ENCODE measurements at places on chromosomes 6 and 20.

GRCh38 chr20:43322851-43323250 lies 133.1 kb upstream of the PTPRT start:
- DNase-seq = no peak

- DNase-seq = peak; percentile 39
Observed at GRCh38 chr6:34536251-34536958, 19.7 kb downstream of the SPDEF start.

DNA sequence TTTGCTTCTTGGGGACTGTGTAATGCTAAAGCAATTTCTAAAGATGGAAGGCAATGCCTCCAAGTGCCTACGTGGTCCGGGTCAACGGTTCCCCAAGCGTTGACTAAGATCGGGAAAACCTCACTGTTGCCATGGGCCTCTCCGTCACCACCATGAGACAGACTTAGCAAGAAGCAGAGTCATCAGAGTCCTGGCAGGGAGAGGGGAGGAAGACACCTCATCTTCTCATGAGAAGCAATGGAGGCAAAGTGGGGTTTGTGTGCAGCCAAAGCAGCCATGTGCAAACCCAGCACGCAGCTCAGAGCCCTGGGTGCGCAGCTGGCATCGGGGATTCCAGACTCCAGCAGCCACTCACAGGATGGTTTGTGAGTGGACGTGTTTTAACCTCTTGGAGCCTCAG lies 111.4 kb downstream of the SYNDIG1 start:
- DNase-seq = no peak

DNA sequence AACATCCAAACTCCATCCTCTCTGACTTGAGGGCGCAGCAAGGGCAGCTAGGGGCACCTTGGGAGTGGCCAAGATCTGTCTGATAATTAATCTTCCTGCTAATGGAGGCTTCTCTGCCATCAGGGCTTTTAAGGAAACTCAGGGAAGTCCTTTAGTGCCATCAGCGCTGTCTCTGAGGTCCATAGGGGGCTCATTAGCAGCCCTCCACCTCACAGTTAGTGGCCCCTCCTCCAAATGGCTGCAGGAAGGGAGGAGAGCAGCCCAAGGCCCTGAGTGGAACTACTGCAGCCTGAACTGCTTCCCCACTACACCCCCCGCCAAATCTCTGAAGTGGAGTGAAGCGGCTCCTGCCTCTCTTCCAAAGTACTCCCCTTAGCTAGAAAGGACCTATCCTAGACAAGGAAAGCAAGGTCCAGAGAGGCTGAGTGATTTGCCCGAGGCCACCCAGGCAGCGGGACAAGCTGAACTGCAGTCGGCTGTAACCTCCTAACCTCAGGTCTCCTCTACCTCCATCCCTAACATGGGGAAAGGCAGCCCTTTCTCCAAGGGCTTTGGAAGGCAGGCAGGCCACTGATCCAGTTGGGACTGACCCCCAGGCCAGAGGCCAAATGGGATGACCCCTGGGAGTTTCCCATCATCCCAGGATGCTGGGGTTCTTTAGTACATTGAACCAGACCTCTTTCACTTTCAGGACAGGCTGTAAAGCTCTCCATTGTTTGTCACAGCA lies 39.5 kb upstream of the ZFAND3 start:
- peak; percentile 36 for DNase-seq

GRCh38 chr20:52342913-52343312 lies 151.3 kb upstream of the ZFP64 start:
- no peak for DNase-seq

DNA sequence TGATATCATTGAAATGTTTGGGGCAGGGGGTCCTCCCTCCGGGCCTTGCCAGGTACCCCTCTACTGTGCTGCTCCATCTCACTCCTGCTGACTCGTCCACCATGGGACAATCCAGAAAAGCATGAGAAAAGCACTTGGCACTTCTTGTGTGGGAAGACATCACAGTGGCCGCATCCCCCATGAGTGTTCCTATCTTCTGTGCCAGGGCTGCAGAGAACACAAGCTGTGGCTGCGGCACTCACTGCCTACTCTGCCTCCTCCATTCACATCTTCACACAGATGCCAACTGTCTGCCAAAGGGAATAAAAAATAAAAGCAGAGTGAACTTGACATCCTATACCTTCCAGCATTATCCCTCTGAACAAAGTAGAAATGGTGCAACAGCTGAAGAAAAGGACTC lies 117.4 kb upstream of the PROKR2 start:
- no peak for DNase-seq

- no peak for DNase-seq
Observed at GRCh38 chr20:51340451-51340840, 202.1 kb downstream of the NFATC2 start.

DNA sequence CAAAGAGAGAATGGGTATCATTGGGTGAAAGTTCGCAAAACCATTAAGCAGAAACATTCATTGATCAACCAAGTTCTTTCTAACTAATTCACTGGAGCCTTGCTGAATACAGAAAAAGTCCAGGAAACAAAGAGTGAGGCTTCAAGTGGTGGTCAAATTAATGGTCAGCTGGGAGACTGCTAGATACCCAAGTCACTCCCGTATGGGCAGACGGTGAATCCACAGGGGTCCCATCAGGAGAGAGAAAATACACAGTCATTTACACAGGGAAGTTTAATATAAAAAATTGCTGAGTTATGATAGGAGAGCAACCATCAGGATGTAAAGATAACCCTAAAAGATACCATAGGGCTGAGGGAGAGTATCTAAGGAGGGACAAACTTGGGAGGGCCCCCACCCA lies 198.7 kb upstream of the DTNBP1 start:
- DNase-seq = no peak

DNA sequence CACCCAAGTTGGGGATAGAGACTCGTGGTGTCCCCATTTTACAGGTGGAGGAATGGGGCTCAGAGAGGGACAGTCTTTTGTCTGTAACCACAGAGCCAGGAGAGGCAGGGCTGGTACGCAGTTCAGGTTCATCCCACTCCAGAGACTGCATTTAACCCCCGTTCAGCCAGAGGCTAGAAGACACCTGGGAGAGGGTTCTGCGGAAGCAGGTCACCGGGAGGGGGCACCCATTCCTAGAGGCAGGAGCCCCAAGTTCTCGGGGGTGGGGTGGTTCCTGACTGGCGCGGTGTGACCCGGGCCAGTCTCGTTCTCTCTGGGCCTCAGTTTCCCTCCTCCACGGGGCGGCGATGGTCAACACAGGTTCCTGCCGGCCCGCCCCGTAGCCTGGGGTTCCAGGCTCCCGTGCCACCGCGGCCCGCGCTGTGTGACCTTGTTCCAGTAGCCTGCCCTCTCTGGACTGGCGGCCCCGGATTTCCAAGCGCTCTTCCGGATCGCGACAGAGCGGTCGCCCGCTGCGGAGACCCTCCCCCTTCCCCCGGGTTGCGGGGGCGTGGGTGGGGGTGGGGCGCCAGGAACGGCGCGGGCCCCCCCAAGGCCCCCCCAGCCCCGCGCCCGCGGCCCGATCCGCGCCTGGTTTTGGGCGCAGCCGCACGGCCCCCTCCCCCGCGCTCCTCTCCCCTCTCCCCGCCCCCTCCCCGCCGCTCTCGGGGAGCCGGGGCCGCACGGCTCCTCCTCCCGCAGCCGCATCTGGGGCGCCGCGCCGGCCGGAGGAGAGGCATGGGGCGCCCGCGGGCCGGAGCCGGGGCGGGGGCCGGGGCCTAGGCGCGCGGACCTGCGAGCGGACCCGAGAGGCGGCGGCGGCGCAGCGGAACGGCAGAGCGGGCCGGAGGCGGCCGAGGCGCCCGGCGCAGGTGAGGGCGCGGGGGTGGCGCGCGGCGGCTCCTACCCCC lies at the start of gene DLGAP4:
DLGAP4 (plus strand) TSS at position 738 of the 950 bp plus-strand sequence. CDS start 125,379 bp downstream, outside the sequence.
- no peak for DNase-seq

- no peak for DNase-seq
Observed at GRCh38 chr6:143375022-143375585, 75.4 kb downstream of the ADAT2 start.

DNA sequence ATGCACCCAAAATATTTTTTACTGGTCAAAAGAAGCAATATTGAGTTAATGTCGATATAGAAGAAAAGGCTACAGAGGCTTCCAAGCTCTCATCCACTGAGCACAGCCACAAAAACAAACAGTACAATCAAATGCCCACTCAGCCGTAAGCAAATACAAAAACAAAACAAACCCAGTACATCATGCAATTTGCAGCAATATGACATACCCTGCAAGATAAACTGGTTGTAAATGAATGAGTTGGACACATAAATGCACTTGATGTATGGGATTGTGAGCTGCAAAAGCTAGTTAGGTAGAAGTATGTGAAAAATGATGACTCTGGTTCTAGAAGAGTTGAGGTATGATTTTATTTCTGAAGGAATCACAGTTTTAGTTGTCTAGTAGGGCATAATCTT lies 83.9 kb downstream of the SESN1 start:
- DNase-seq = no peak

DNA sequence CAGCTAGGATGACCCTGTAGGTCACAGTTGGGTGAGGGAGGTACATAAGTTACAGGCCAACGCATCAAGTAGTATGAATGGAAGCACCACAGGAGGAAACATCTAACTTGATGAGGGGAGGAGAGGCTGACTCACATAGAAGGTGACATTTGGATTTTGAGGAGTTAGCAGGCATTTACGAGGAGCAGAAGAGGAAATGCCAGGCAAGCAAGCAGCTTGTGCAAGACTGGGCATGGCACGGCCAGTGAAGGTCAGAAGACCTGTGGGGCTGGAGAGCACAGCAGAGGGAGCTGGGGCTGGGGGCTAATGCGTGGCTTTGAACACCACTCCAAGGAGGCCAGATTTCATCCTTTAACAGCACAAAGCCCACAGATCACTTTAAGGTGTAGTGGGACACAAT lies 37.8 kb downstream of the MUC22 start:
- no peak for DNase-seq

GRCh38 chr6:99145738-99146137 lies 198.0 kb upstream of the FBXL4 start:
- no peak for DNase-seq

DNA sequence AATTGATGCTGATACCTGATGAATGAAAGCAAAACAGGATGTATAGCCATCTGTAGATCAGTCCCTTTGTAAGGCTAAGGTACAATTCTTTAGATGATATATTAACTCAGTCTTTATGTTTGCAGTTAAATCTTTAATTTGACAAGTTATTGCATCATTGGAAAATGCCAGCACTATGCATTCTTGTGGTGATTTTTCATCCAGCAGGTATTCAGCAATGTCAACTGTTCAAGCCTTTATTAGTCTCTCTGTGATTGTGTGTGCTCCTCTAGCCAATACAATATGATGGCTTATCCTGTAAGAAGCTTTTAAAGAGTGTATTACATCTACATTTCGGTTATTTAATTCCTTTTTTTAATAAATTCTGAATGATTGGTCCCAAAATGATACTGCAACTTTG lies 34.3 kb downstream of the HLA-DMB start:
- DNase-seq = no peak

DNA sequence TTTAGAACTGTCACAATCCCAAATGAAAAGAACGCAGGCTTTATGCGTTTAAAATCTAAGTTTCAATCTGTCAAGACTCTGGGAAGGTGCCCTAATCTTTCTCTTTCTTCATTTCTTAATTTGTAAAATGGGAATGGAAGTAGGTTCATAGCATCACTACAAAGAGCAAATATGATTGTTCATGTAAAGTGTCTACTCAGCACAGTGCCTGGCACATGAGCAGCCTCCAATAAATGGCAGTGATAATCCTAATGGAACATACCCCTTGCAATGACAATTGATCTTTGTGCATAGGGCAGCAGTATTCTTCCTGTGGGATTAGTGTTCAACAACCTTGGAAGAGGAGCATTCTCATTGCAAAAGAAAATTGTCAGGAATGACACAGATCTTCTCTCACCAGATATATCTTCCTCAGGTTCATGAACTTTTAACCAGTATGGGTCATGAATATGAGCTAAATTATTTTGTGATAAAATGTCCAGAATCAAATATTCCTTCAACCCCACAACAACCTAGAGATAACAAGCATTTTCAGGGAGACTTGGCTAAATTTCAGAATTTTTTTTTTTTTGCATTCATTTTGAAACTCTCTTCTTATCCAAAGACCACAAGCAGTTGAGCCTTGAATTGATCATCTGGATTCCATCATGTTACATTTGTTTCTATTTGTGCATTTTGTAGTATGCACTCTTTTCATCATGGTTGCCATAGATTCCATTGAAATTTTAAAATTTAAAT lies 149.1 kb downstream of the TBX18 start:
- DNase-seq = no peak

GRCh38 chr6:77853401-77853800 lies 200.6 kb downstream of the MEI4 start:
- DNase-seq = no peak

- DNase-seq = peak; percentile 90
Observed at GRCh38 chr20:59782986-59783640, 150.3 kb downstream of the SYCP2 start.

DNA sequence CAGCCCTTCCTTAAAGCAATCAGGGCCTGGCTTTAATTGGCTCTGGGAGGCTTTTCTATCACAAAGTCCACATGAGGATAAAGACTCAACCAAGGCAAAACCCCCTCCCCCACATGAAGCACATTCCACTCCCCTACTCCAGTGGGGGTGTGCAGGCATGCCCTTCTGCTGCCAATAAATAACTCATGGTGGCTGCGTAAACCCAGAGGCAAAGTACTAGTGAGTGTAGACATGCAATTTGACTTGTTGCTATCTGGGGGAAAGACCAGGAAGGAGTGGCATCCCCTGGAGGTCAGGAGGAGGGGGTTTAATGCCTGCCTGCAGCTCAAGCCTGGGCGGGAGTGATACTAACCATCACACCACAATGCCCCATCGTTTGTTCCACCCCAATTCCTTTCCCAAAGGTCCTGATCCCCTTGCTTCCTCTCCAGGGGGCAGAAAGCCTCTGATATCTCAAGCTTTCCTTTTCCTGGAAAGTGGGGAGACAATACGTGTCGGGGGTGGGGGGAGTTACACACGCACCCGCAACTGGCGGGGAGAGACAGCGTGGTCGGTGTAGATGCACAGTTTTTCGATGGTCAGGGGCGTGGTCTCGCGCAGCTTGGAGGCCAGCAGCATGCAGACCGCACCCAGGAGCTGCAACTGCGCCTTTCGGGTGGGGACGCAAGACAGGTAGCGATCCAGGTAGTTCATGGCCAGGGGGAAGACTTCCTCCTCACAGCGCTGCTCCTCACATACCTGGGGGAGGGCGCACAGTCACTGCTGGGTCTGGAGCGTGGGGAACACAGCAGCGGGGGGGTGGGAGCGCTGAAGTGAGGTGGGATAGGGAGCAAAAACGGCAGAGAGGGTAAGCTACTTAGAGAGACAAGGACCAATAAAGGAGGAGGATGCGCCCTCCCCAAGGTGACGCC lies 1.5 kb downstream of the CCND3 start:
- peak; percentile 39 for DNase-seq

GRCh38 chr6:137982418-137983189 lies 115.5 kb downstream of the TNFAIP3 start:
- DNase-seq = no peak

- DNase-seq = no peak
Observed at GRCh38 chr20:37703035-37703845, 9.4 kb downstream of the CTNNBL1 start.

DNA sequence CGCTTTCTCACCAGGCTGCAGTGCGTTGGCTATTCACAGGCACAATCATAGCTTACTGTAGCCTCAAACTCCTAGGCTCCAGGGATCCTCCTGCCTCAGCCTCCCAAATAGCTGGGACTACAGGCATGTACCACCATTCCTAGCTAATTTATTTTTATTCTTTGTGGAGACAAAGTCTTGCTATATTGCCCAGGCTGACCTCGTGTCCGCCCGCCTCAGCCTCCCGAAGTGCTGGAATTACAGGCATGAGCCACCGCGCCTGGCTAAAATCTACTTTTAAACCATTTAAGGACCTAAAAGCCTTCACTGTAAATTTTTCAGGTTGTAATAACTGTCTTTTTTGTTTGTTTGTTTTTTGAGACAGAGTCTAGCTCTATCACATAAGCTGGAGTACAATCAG lies 15.2 kb downstream of the SAMHD1 start:
- DNase-seq = no peak
